ENCODE measurements at places on chromosomes 1 and 21.

DNA sequence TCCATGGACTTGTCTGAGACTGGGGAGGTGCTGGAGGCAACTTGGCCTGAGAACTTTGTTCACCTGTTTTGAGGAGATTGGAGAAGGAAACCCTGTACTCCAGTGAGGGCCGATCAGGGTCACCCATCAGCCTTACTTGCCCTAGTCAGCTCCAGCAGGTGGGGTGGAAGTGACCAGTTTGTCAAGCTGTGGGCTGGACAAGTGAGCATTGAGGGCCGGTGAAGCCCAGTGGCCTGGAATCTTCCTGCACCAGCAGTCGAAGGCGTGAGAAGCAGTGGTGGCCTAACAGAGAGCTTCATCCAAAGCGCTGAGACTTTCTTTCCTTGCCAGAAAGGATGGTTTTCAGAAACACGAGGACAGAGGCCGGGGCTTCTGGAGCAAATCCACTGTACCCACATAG is 9.6 kb downstream of the SLC37A1 start:
- DNase-seq, result no peak

GRCh38 chr1:171252482-171252881 is 4.2 kb downstream of the FMO1 start:
- no peak for DNase-seq

GRCh38 chr1:41514381-41514780 is 29.9 kb upstream of the EDN2 start:
- no peak for DNase-seq

GRCh38 chr1:178238722-178239510 is 145.0 kb downstream of the RASAL2 start:
- no peak for DNase-seq

DNA sequence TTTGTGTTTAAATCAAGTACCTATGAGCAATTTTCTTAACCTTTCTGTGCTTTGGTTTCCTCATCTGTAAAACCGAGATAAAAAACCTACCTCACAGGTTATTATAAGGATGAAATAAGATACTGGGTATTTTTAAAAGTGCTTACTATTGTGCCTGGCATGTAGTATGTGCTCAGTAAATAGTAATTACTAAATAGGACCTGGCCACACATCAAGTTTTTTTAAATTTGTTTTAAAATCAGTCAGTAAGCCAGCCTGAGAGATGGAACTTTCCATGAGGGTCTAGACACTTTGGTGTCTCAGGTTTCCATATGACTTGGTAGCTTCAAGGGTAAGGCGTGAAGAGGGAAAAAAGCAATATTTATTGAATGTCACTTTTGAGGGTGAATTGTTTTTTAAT is 7.0 kb upstream of the ATF3 start:
- DNase-seq, result no peak

- no peak for DNase-seq
These were observed 27.5 kb downstream of the CTH start for GRCh38 chr1:70438529-70438928.

- no peak for DNase-seq
These were observed 10.5 kb upstream of the TNFRSF25 start for GRCh38 chr1:6476483-6476882.

GRCh38 chr1:15525050-15526020 is 1.3 kb upstream of the DNAJC16 start:
- no peak for DNase-seq

GRCh38 chr21:34771512-34772028 is 102.8 kb downstream of the CLIC6 start:
- DNase-seq, result no peak

GRCh38 chr1:61953076-61953789 is 211.0 kb downstream of the PATJ start:
- no peak for DNase-seq

DNA sequence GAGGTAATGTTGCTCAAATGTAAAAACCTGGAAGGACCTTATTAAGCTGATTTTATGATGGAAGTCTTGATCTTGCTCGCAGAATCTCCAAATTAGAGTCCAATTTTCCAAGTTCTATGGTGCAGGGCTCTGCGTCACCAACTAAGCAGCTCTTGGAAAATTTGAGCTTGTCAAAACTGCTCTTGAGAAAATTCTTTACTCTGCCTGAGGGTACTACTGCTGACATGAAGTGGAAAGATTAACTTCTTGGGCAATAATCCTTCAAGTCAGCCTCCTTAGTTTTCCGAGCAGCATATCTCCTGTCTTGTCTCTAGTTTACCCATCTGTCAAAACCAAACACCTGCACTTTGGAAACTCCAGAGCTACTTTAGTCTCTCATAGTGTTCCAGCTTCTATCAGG is 293.7 kb downstream of the KCTD3 start:
- no peak for DNase-seq

DNA sequence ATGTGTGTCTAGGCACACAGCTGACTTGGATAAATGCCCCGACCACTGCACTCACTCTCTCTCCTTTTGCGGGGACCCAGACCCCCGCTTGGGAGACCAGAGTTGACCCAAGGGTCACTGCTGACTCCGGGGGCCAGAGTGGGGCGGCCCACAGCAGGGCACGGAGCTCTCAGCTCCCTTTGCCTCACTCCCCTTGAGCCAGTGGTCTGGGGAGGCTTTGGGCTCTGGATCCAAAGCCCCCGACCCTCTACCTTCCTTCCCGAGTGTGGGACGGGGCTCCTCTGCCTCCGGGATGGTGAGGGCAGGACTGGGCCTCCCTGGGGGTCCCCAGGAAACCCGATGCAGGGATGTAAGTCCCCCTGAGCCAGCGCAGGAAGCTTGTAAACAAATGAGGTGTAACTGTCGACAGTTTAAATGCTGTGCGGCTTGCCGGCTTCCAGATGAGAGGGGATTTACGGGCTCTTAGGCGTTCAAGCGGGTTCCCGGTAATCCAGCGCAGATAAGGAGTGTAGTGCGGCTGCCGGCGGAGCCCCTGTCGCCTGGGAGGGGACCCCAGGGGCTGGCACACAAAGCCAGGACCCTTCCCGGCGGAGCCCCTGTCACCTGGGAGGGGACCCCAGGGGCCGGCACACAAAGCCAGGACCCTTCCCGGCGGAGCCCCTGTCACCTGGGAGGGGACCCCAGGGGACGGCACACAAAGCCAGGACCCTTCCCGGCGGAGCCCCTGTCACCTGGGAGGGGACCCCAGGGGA is 7.4 kb downstream of the ACTRT2 start:
- no peak for DNase-seq

- DNase-seq, result no peak
These were observed 70.6 kb downstream of the RGS2 start for GRCh38 chr1:192879406-192879805.

DNA sequence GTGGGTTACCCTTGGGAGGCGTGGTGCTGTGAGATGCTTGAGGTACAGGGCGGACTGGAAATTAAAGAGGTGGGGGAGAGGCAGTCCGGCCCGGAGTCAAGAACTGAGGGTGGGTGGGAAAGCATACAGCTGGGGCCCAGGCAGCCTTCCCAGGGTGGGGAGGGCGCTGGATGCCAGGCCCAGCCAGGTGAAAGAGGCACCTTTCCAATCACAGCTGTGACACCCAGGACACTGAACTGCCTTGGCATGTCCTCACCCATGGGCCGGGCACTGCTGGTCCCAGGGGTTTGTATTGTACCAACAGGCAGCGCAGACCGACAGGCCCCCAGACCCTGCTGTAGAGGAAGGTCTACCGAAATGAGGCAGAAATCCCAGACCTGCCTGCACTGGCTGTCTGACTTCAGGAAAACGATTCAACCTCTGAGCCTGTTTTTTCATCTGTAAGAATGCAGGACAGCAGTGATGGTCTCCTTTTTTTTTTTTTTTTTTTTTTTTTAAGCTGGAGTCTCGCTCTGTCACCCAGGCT is 9.1 kb downstream of the SLC30A2 start:
- no peak for DNase-seq

GRCh38 chr1:106360252-106360651 is 696.2 kb upstream of the PRMT6 start:
- DNase-seq, result no peak

- no peak for DNase-seq
These were observed 103.1 kb downstream of the SLC25A24 start for GRCh38 chr1:108097018-108097417.

GRCh38 chr1:91744953-91745639 is 140.9 kb downstream of the TGFBR3 start:
- no peak for DNase-seq

Measured in activated T-cell treated with anti-CD3 and anti-CD28 coated beads, Interleukin-2, amount 50 U/mL, for 72 hours (primary cell).